ENCODE measurements at places on chromosomes 5 and 9.

- no peak for DNase-seq
- peaks cover 34% of the 10 kb centered on the region for H3K4me1 ChIP-seq
- H3K27me3 ChIP-seq, result peaks cover 36% of the 10 kb centered on the region
- no peak overlapping the region for H3K27ac ChIP-seq
- H3K4me3 ChIP-seq, result peak overlapping the region; percentile 81
- H3K36me3 ChIP-seq, result no peaks in the 10 kb centered on the region
Measured at GRCh38 chr5:142326480-142326938, 1.7 kb upstream of the SPRY4 start.

GRCh38 chr5:142072488-142072887 is 36.1 kb upstream of the NDFIP1 start:
- no peak overlapping the region for H3K27ac ChIP-seq
- no peaks in the 10 kb centered on the region for H3K36me3 ChIP-seq

DNA sequence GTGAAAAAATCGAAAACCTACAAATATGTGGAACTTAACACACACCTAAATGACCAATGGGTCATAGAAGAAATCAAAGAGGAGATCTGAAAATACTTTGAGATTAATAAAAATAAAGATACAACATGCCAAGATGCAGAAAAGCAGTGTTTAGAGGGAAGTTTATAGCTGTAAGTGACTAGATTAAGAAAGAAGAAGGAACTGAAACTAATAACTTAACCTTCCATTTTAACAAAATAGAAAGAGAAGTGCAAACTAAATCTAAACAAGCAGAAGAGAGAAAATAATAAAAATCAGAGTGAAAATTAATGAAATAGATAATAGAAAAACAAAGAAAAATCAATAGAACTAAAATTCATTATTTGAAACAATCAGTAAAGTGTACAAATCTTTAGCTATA is 103.0 kb upstream of the MAMDC2 start:
- H3K27me3 ChIP-seq, result peaks cover 13% of the 10 kb centered on the region
- H3K27ac ChIP-seq, result no peak overlapping the region
- H3K4me1 ChIP-seq, result no peaks in the 10 kb centered on the region
- DNase-seq, result no peak

DNA sequence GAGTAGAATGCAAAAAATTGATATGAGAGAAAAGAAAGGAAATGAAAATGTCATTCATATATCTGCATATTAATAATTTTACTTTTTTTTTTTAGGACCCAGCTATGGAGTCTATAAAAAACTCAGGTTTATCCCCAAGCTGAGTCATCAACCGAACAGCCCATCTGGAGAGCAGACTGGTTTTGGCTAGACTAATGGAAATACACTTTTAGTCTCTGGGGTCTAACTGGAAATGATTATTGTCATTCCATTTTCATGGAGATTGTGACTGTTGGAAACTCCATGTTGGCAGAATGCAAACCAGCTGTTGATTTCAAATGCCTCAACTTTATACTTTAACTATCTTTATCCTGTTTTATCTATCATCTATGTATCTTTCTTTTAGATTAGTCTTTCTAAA is 28.7 kb downstream of the ANXA1 start:
- H3K36me3 ChIP-seq, result no peaks in the 10 kb centered on the region
- no peaks in the 10 kb centered on the region for H3K4me1 ChIP-seq
- H3K27me3 ChIP-seq, result no peaks in the 10 kb centered on the region

DNA sequence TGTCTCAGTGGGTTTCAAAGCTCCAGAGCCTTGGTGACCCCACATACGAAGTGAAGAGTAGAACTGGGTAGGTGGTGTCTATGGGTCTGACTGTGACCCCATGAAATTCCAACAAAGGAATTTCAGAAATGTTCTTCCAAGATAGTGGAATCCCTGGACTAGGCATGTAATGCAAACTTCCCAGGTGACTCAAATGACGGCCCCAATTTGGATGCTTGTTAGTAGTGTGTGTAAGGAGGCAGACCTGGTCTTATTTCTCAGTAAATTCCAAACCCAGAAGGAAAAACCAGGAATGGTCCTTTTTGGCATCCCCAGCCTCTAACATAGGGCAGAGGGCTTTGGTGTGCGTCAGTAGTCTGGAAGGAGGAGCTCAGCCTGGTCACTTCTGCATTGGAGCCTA is 43.6 kb upstream of the ABCA1 start:
- no peaks in the 10 kb centered on the region for H3K36me3 ChIP-seq
- no peak overlapping the region for H3K27ac ChIP-seq
- peaks cover 12% of the 10 kb centered on the region for H3K4me1 ChIP-seq

- DNase-seq, result no peak
- no peak overlapping the region for H3K27ac ChIP-seq
Measured at GRCh38 chr5:144135113-144135762, 35.2 kb downstream of the YIPF5 start.

DNA sequence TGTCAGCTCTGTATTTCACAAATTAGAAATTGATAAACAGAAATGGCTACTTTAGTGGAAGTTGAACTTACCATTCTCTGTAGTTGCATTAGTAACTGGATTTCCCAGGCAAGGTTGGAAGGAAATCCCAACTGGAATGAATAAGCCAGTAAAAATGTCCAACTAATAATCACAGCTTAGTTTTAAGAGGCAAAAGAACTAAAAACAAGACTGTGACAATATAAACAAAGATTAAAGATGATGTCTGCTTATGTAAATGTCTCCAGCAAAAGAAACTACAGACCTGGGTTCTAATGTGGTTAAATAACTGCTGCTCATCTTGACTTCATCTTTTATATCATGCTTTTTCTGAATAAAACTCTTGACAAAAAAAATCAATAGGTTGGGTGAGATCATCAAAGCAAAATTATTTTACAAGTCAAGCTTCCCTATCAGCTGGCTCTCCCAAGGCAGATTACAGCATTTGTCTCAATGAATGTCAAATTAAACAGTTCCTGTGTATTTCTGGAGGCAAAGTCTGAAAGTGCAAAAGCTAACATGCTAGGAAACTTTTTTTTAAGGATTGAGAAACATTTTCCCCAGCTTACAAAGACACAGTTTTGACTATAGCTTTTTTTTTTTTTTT is 62.3 kb upstream of the HMHB1 start:
- H3K4me3 ChIP-seq, result no peak overlapping the region
- no peak for DNase-seq
- H3K27ac ChIP-seq, result no peak overlapping the region
- H3K4me1 ChIP-seq, result no peaks in the 10 kb centered on the region

DNA sequence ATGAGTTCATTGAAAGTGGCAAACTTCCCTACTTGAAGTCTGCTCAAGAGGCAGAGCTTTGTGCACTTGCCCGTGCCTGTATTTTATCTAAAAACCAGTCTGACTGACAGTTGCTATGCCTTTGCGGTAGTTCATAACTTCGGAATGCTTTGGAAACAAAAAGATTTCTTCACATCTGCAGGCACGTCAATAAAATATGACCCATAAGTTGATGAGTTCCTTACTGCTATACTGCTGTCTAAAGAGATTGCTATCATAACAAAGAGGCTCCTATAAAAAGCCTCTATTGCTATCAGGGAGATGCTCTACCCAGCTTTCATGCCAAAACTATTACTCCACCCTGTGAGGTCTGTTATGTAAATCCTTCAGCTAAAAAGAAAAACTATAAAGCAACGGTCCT is 25.4 kb upstream of the RNF20 start:
- no peak for DNase-seq
- H3K27ac ChIP-seq, result no peak overlapping the region
- peaks cover 8% of the 10 kb centered on the region for H3K27me3 ChIP-seq
- no peak overlapping the region for H3K4me3 ChIP-seq
- no peaks in the 10 kb centered on the region for H3K36me3 ChIP-seq

DNA sequence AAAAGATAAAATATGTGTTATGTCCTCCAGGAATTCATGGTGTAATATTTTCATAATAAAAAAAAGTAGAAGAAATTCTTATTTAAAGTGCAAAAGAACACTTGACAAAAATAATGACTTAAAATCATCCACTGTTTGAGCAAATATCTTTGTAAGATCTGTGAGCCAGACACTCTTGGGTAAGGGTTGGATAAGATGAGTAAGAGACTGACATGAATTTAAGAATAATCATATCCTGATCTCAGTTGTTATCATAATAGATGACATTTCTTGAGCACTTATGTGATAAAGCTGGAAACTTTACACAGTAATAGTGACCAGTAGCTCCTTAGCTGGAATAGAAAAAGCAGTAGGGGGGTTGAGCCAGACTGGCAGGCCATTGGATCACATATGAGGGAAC is 40.0 kb upstream of the ADRB2 start:
- DNase-seq, result no peak
- H3K36me3 ChIP-seq, result no peaks in the 10 kb centered on the region
- peaks cover 7% of the 10 kb centered on the region for H3K4me1 ChIP-seq
- no peak overlapping the region for H3K27ac ChIP-seq
- H3K4me3 ChIP-seq, result no peak overlapping the region

Data from activated CD8-positive, alpha-beta T cell treated with anti-CD3 and anti-CD28 coated beads, Interleukin-2, amount 10 ng/mL, durations not matched to agents 7 days and 5 days (primary cell).